ENCODE measurements at places on chromosomes 1 and 21.

DNA sequence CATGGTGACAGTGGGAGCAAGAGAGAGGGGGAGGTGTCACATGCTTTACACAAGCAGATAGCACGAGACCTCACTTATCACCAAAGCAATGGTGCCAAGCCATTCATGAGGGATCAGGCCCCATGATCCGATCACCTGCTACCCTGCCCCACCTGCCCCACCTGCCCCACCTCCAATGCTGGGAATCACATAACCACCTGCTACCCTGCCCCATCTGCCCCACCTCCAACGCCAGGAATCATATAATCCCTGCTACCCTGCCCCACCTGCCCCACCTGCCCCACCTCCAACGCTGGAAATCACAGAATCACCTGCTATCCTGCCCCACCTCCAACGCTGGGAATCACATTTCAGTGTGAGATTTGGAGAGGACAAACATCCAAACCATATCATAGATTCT is 10.6 kb upstream of the AIRE start:
- no peak for DNase-seq

- no peak for DNase-seq
Measured at GRCh38 chr1:182169203-182169602, 107.7 kb upstream of the ZNF648 start.

DNA sequence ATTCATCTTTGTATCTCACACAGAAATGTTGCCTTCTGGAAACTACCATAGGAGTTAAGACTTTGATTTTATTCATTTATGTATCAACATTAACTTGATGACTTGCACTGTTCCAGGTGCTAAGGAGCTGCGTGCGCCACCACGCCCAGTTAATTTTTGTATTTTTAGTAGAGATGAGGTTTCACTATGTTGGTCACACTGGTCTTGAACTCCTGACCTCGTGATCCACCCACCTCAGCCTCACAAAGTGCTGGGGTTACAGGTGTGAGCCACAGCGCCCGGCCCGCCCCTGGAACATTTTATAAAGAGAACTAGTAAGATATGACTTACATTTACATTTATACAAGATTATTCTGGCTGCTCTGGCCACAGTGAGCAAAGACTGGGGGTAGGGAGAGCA is 252.2 kb downstream of the FAF1 start:
- DNase-seq, result no peak

- no peak for DNase-seq
Measured at GRCh38 chr1:167756730-167757405, 35.1 kb downstream of the MPZL1 start.

DNA sequence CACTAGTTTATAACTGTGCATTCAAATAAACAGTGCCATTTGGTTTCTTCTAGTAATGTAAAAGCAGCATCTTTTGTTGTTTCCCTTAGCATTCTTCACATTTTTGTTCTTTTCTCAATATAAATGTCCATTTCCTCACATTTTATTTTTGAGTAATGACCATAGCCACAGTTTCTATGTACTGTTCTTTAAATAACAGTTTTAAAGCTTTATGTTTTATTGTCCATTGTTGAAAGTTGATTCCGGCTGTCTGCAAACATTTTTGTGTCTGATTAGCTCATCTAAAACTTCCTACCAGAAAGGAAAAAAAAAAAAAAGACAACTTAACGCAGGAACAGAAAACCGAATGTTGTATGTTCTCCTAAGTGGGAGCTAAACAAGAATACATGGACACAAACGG is 139.7 kb downstream of the MAGI3 start:
- DNase-seq, result peak; percentile 36

GRCh38 chr1:234475167-234475793 is 3.7 kb downstream of the TARBP1 start:
- DNase-seq, result no peak

- peak; percentile 4 for DNase-seq
Measured at GRCh38 chr1:235206533-235207208, 45.6 kb upstream of the RBM34 start.

- no peak for DNase-seq
Measured at GRCh38 chr1:25948641-25949040, 42.4 kb upstream of the STMN1 start.

- peak; percentile 8 for DNase-seq
Measured at GRCh38 chr1:189654906-189655305, 822.8 kb downstream of the BRINP3 start.

GRCh38 chr1:147579532-147579931 is 38.2 kb downstream of the BCL9 start:
- DNase-seq, result peak; percentile 9

Measured in fibroblast of skin of back (primary cell).